ENCODE measurements at places on chromosomes 5 and 9.

DNA sequence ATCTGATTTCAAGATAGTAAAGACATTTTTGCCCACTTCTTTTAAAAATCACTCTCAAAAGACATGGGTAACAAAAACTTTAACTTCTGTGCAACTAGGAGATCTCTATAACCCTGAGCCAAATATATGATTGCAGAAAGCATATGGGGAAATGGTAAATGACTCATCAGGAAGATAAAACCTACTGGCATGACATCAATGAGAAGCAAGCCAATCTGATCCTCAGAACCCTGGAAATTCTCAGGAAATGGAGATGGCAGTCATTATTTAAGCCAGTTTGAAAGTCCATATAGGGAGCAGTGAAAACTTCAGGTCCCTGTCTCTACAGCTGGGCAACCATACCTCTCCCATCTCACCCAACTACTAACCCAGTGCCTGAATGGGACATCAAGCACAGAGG is 249.7 kb upstream of the NREP start:
- no peak for DNase-seq

DNA sequence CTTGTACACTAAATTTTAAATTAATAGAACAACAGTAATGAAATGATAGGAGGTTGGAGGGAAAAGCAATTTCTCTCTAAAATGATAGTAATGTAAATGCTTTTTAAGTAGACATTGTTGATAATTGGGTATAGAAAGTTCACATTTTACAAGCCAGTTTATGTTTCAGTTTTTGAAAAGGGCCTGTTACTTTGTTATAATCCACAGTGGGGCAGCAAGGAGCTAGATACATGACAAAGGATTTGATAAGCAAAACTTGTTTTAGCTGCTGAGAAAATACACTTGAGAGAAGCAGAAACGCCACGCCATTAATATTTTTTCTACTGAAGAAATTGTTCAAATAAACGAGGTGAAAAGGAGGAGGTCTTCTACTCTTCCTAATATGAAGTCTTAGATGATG is 30.2 kb downstream of the SREK1 start:
- DNase-seq, result no peak

GRCh38 chr5:175493726-175494125 is 15.4 kb downstream of the SFXN1 start:
- no peak for DNase-seq

DNA sequence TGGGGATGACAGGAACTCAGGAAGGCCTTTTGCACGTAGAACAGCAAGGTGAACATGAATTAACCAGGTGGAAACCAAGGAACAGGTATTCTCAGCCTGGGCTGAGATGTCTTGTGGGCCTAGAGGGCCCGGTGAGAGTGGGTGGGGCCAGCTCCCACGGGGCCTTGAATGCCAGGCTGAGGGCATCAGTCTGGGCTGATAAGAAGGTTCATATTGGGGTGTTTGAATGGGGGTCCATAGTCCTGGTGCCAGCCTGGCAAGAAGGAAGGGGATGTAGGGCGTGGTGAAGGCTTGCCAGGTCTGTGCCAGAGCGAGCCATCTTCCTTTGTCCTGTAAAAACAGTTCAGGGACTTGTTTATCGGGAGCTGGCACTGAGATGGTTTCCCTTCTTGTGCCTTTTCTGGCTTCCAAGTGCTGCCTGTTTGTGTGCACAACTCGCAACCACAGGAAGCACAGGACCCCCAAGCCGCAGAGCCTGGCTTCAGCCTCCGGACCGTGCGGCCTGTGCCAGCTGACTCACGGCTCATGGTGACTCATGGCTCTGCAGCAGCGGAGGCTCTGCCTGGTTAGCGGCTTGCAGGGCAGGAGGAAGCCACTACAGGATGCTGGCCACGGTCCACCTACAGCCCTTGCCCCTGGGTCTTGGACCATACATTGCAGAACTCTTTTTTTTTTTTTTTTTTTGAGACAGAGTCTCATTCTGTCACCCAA is 2.4 kb downstream of the CARD19 start:
- DNase-seq, result peak; percentile 91

DNA sequence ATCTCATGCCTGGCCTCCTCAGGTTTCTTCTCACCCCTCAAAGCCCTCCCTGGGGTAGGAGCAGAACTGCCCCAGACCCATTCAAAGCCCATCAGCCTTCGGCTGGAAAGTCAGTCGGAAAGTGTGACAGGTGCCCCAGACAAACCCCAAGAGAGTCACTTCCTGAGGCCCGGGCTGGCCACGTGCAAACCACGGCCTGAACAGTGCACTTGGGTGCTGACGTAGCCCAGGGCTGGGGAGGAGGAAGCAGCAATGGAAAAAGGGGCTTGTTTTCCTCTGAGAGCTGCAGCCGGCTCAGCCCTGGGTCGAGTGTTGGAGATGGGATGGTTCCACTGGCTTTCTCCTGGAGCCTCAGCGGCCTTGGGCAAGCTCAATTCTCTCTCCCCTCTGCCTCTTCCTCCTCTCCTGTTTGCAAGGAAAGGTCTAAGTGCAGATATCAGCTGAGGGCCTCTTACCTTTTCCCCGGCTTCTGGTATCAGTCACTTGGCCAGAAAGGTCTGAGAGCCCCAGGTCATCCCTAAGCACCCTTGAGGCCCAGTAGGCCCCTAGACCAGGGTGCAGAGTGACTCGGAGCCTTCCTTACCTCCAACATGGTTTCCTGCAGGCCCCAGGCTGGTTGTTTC is 5.9 kb upstream of the EGR1 start:
- no peak for DNase-seq

- DNase-seq, result no peak
Measured at GRCh38 chr9:108445431-108446071, 410.2 kb downstream of the ACTL7B start.

DNA sequence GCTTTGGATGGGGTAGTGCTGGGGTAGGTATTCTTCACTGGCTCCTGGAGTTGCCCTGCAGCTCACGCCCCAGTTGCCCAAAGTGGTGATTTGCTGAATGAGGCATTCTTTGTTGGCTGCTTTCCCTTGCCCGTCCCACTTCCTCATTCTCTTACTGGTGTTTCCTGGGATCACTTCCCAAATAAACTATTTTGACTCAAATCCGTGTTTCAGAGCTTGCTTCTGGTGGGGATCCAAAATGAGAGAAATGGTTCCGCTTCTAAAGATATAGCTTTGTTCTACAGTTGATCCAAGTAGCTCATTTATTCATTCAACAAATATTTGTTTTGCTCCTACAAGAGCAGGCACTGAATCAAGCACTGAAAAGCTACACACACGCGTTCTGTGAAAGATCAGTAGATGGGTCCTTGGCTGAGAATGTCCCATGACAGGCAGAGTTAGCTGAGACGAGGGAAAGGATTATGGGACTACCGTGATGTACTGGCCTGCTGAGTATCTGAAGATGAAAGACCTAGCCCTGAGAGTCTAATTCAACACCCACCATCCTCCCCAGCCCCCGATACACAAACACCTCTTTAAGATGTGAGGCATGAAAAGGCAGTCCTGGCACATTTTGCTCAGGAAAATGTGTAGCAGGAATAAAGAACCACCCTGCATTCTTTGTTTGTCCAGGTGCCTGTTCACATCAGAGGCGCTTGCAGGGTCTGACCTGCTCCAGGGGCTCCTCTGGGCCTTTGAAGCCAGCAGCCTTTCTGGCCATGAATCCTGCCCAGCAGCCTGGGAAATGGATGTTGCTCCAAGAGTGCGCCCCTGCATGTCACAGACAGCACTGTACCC is 143.1 kb upstream of the RANBP3L start:
- DNase-seq, result no peak

DNA sequence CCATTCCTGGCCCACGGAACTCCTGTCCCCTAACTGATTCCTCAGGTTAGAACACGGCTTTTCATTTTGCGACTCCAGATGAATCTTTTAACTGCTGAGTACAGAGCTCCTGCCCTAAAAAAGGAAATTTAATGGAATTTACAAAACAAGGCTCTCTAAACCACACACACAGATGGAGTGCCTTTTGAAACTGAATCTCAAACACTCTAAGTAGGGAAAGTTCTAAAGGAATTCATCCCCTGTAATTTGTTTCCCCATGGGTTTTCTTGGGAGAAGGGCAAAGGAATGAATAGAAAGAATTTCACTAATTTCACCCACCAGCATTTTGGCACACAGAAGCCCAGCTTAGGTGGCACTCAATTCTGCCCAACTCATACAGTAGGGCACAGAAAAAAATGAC is 106.5 kb downstream of the THBS4 start:
- no peak for DNase-seq

DNA sequence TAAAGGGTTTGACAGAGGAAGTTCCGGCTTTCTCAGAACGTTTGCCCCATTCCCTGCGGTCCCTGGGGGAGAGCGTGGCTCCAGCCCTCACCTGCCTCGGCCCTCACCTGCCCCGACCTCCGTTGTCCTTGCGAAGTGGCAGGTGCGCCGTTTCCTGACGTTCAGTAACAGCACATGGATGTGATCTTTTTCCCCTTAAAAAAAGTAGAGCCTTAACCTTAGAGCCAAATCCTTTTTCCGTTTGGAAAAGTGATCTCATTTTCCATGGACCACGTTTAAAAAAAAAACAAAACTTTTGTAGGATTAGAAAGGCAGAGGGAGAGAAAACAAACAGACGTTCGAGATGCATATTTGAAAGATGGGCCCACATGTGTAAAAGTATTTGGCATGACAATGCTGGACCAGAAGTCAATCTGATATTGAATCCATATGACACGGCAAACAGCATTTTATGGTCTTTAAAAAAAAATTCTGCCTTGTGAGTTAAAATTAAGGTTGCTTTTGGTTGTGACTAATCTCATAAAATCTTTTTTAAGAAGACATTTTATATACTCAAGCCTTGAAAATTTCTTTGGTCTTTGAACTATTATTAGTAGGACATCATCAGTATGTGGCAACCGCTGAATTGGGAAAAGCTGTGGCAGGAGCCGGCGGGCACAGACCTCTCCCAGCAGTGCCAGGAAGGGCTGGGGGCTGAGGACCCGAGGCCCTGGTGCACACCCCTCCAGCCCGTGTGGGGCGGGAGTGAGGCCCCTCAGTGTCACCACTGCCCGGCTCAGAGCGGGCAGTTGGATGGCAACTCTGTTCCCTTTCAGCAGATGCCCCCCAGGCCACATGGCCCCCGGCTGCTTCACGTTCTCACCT is 42.5 kb upstream of the EXOC3 start:
- DNase-seq, result no peak

GRCh38 chr5:66894480-66895240 is 298.5 kb downstream of the MAST4 start:
- DNase-seq, result no peak

- no peak for DNase-seq
Measured at GRCh38 chr9:106502930-106503329, 360.0 kb upstream of the ZNF462 start.

- DNase-seq, result no peak
Measured at GRCh38 chr5:820245-820644, 30.5 kb downstream of the ZDHHC11 start.

DNA sequence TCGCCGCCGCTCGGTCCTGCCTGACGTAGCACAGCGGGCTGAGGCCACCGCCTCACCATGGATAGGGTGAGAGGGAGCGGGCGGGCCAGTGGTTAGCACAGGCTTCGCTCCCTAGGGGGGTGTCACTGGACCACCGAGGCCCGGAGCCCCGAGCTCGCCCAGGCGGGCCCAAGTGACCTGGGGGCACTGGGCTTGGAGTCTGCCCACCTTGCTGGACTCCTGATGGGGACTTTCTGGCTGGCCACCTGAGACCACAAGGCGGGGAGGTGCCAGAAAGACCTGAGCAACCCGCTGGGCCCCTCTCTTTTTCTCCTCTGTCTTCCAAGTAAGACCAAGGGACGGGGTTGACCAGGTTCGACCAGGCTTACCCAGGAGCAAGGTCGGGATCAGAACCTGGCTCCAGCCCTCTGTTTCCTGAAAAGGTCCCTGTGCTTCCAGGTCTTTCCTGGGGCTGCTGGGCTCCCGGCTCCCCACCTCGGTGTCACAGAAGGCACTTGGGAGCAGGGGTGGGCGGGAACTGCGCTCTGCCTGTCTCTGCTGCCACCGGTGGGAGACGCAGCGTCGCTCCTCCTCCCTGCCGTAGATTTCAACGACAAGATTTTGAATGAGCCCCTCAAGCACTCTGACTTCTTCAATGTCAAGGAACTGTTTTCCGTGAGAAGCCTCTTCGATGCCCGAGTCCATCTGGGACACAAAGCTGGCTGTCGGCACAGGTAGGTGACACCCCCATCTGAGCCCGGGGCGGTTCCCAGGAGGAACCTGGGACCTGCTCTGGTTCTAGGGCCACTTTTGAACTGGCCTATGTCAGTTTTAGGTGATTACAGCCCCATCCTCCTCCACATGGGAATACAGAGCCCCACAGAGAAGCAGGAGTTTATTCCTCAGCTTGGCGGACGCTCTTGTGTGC is 1.0 kb downstream of the MRPS2 start:
- no peak for DNase-seq

GRCh38 chr9:36877239-36877638 is 156.8 kb downstream of the PAX5 start:
- DNase-seq, result no peak

DNA sequence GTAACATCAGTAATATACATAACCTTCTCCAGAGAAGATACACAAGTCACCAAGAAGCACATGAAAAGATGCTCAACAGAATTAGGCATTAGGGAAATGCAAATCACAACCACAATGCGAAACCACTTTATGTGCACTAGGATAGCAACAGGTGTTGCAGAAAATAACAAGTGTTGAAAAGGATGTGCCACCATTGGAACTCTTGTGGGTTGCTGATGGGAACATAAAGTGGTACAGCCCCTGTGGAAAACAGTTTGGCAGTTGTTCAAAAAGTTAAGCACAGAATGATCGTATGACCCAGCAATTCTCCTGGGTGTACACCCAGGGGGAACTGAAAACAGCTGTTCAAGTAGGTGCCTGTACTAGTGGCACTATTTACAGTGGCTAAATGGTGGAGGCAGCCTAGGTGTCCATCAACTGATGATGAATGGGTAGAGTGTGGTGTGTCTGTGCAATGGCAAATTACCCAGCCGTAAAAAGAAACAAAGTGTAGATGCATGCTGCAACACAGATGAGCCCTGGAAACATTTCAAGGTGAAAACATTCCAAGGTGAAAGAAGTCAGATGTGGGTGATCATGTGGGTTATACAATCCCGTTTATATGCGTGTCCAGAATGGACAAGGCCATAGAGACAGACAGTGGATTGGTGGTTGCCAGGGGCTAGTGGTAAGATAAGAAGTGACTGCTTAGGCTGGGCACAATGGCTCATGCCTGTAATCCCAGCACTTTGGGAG is 27.2 kb downstream of the CCDC69 start:
- no peak for DNase-seq

DNA sequence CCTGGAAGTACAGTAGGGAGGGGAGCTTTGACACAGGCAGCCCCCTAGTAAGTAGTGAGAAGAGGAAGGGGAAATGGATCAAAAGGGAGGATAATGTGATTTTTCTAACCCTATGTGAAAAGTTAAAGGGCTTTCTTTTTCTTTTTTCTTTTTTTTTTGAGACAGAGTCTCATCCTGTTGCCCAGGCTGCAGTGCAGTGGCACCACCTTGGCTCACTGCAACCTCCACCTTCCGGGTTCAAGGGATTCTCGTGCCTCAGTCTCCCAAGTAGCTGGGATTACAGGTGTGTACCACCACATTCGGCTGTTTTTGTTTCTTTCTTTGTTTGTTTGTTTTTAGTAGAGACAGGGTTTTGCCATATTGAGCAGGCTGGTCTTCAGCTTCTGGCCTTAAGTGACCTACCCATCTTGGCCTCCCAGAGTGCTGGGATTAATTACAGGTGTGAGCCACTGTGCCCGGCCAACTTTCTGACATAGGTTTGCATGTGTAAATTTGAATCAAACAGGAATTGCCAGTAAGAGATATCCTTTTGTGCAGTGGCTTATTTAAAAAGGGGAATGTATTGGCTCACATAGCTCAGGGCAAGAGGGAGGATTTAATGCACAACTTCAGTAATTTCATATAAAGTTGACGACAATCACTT is 13.4 kb upstream of the PRDM6 start:
- DNase-seq, result no peak

- no peak for DNase-seq
Measured at GRCh38 chr9:19785230-19785629, 3.6 kb downstream of the SLC24A2 start.
